Renal cortex interstitium (tissue), 15 donors: ENCODE measurements at places on chromosomes 5 and 9.

- DNase-seq: no peak
These were observed 29.3 kb downstream of the CARTPT start for GRCh38 chr5:71748360-71748759.

- DNase-seq: no peak
These were observed 26.5 kb upstream of the CLPTM1L start for GRCh38 chr5:1371218-1371971.

- no peak for DNase-seq
These were observed 124.5 kb downstream of the PDZD2 start for GRCh38 chr5:31763424-31763823.

DNA sequence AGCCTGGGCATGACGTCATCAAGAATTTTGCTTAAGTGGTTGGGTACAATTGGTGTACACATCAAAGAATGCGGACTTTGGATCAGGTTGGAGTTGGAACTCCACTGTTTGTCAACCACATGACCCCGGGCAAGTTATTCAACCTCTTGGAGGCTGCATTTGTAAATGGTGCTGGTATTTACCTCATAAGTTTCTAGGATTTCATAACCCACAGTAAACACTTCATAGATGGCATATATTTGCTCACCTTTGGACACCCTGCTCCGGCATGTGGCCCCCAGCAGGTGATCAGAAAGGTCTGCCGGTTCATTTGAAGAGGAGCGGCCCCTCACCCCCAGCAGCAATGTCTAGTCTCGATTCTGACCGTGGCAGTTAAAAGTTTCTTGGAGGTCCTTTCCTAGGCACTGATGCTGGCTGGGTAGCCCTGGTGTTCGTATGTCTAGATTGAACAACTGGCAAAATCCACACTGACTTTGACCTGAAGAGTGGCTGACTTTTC lies 60.6 kb downstream of the IL6ST start:
- no peak for DNase-seq

DNA sequence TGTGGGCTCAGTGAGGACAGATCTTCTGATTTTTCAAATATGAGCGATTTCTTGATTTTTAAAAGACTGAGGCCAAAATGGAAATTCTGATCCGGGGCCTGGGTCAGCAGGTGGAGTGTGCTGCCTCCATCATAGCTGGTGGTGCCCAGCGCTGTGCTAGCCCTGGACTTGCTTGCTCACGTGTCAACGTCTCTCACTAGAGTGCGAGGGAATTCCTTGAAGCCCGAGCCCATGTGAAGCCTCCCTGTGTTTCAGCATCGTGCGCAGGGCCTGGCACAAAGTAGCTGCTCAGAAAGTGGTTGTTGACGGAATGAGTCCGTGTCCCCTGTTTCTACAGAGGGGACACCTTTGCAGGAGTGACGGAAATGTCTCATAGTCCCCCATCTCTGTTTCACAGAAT lies 50.5 kb downstream of the RGS3 start:
- DNase-seq: no peak

- DNase-seq: no peak
These were observed 28.9 kb downstream of the HABP4 start for GRCh38 chr9:96478829-96479371.

GRCh38 chr5:175279506-175279905 lies 164.5 kb downstream of the DRD1 start:
- DNase-seq: no peak

- no peak for DNase-seq
These were observed 1.3 kb downstream of the FGF1 start for GRCh38 chr5:142684508-142685041.

DNA sequence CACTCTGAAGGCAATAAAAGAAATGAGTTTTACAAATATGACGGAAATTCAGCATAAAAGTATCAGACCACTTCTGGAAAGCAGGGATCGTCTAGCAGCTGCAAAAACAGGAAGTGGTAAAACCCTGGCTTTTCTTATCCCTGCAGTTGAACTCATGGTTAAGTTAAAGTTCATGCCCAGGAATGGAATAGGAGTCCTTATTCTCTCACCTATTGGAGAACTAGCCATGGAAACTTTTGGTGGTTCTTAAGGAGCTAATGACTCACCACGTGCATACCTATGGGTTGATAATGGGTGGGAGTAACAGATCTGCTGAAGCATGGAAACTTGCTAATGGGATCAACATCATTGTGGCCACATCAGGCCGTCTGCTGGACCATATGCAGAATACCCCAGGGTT lies 93.5 kb upstream of the RGMB start:
- DNase-seq: no peak

DNA sequence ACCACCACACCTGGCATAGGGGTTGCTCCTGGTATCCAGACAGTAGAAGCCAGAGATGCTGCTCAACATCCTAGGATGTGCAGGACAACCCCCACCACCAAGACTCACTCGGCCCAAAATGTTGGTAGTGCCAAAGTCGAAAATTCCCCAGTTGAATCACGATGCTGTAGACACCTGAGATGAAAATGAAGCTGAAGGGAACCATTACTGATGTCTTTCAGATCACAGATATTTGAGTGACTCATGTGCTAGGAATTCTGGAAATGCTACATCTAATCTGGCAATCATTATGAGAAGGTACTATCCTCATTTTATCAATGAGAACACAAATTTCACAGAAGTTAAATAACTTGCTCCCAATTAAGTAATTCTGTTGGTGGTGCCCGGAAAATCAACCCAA lies 21.0 kb upstream of the UBE2QL1 start:
- no peak for DNase-seq
